ENCODE measurements at places on chromosomes 16 and 17.

GRCh38 chr16:77496934-77497333 is 62.1 kb upstream of the ADAMTS18 start:
- H3K36me3 ChIP-seq, result no peaks in the 10 kb centered on the region
- H3K4me1 ChIP-seq, result no peaks in the 10 kb centered on the region
- no peak overlapping the region for H3K4me3 ChIP-seq
- DNase-seq, result no peak

- no peak overlapping the region for H3K4me3 ChIP-seq
- H3K27me3 ChIP-seq, result no peaks in the 10 kb centered on the region
- H3K27ac ChIP-seq, result no peak overlapping the region
- no peaks in the 10 kb centered on the region for H3K36me3 ChIP-seq
- DNase-seq, result no peak
- no peaks in the 10 kb centered on the region for H3K4me1 ChIP-seq
Observed at GRCh38 chr16:58866935-58867334, 132.8 kb upstream of the GOT2 start.

DNA sequence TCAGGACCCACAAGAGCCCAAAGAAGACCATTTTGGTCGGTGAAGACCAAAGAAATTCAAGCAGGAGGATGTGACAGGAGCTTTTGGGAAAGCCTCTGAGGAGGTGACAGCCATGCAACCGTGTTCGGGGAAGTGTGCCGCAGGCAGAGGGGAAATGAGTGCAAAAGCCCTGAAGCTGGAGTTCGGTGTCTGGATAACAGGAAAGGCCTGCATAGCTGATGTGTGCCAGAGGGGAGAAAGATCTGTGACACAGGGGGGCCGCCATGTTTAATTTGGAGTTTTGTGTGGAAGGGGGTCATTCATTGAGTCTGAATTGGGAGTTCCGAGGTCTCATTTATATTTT is 870 bp upstream of the ZC3H7A start:
- no peaks in the 10 kb centered on the region for H3K36me3 ChIP-seq
- no peaks in the 10 kb centered on the region for H3K27me3 ChIP-seq
- H3K27ac ChIP-seq, result peak overlapping the region; percentile 98
- peaks cover 14% of the 10 kb centered on the region for H3K4me1 ChIP-seq
- H3K4me3 ChIP-seq, result peak overlapping the region; percentile 58

GRCh38 chr16:85170066-85170491 is 57.8 kb upstream of the CIBAR2 start:
- peak overlapping the region; percentile 72 for H3K4me3 ChIP-seq
- no peaks in the 10 kb centered on the region for H3K36me3 ChIP-seq
- DNase-seq, result no peak
- peaks cover 9% of the 10 kb centered on the region for H3K4me1 ChIP-seq

DNA sequence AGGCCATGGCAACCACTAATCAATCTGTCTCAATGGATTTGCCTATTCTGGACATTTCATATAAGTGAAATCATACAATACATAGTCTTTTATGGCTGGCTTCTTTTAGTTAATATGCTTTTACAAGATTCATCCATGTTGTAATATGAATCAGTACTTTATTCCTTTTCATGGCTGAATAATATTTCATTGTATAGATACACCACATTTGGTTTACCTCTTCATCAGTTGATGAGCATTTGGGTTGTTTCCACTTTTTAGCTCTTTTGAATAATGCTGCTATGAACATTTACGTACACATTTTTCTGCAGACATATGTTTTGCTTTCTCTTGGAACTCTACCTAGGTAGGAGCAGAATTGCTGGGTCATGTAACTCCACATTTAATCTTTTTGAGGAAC is 2.8 kb upstream of the ZNRF1 start:
- H3K27ac ChIP-seq, result no peak overlapping the region
- no peak overlapping the region for H3K4me3 ChIP-seq
- no peaks in the 10 kb centered on the region for H3K27me3 ChIP-seq
- H3K36me3 ChIP-seq, result no peaks in the 10 kb centered on the region
- DNase-seq, result no peak

DNA sequence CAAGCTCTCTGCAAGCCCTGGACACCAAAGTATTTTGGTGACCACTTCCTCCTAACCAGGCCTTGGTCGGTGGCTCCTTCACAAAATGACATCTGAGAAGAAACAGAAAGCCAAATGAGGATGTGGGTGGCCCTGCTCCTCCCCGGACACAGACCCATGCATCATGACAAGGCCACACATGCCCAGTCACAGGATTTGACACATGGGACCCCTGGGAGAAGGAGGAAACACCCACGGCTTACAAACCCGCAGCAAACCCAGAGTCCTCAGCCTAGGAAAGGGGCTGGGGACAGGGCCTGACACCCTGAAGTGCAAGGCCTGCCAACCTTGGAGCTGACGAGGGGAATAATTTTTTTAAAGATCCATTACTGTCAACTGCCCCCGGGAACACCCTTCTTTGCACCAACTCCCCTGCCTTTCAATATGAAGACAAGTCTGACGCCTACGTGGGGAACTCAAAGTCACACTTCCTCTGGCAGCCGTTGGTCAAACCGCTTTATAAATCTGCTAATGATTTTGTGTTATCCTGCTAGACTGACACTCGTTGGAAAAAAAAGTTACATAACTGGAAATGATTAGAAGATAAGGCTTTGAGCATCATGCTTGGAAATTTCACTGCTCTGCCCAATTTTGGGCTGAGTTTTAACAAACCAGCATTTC is 41.3 kb downstream of the GAS7 start:
- H3K4me3 ChIP-seq, result no peak overlapping the region
- no peaks in the 10 kb centered on the region for H3K27me3 ChIP-seq
- H3K27ac ChIP-seq, result peak overlapping the region; percentile 32
- no peaks in the 10 kb centered on the region for H3K4me1 ChIP-seq

GRCh38 chr17:10600571-10600970 is 51.1 kb upstream of the MYH2 start:
- no peak for DNase-seq
- H3K4me3 ChIP-seq, result no peak overlapping the region
- H3K27me3 ChIP-seq, result no peaks in the 10 kb centered on the region
- H3K36me3 ChIP-seq, result no peaks in the 10 kb centered on the region
- H3K4me1 ChIP-seq, result no peaks in the 10 kb centered on the region

GRCh38 chr17:13102477-13102876 is 84.7 kb upstream of the ELAC2 start:
- H3K36me3 ChIP-seq, result no peaks in the 10 kb centered on the region
- no peaks in the 10 kb centered on the region for H3K4me1 ChIP-seq
- no peak overlapping the region for H3K27ac ChIP-seq
- no peaks in the 10 kb centered on the region for H3K27me3 ChIP-seq
- H3K4me3 ChIP-seq, result no peak overlapping the region

DNA sequence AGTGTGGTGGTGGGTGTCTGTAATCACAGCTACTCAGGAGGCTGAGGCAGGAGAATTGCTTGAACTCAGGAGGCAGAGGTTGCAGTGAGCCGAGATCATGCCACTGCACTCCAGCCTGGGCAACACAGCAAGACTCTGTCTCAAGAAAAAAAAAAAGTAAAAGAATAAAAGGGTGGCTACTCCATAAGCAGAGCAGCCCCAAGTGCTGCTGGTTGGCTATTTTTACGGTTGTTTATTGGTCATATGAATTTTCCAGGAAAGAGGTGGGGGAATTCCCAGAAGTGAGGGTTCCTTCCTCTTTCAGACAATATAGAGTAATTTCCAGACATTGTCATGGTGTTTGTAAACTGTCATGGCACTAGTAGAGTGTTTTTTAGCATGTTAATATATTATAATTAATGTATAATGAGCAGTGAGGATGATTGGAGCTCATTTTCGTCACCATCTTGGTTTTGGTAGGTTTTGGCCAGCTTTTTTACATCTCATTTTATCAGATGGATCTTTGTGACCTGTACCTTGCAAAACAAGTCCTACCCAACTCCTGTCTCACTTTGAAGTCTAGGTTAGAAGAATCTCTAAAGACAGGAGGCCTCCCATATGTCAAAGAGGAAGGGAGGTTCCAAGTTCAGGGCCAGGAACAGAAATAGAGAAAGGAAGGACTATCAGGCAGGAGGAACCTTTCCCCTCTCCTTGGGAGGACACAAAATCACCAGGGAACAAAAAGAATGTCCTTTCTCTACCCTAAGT is 39.1 kb downstream of the HOXB1 start:
- H3K27ac ChIP-seq, result no peak overlapping the region
- no peak overlapping the region for H3K4me3 ChIP-seq
- no peak for DNase-seq
- H3K4me1 ChIP-seq, result peaks cover 4% of the 10 kb centered on the region
- no peaks in the 10 kb centered on the region for H3K27me3 ChIP-seq

DNA sequence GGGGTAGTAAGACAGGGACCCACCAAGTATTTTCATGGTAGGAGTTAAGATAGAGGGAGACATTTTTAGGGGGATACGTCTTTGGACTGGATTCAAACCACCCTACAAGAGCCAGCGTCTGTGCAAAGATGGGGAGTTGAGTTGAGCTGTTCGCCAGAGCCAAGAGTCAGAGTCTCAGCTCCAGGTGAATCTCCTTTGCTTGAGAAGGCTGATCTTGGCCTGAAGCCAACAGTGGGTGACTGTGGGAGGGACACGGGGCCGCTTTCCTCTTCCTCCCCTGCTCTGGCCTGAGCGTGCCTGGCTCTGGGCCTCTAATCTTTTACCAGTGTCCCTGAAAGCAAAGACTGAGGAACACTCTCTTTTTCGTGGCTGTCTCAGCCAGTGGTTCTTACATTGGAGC is 5.4 kb downstream of the TLE7 start:
- no peak for DNase-seq
- H3K4me1 ChIP-seq, result no peaks in the 10 kb centered on the region
- no peaks in the 10 kb centered on the region for H3K27me3 ChIP-seq
- H3K27ac ChIP-seq, result no peak overlapping the region
- H3K36me3 ChIP-seq, result no peaks in the 10 kb centered on the region
- no peak overlapping the region for H3K4me3 ChIP-seq

- H3K36me3 ChIP-seq, result no peaks in the 10 kb centered on the region
- H3K4me1 ChIP-seq, result no peaks in the 10 kb centered on the region
- H3K4me3 ChIP-seq, result no peak overlapping the region
- no peaks in the 10 kb centered on the region for H3K27me3 ChIP-seq
- no peak overlapping the region for H3K27ac ChIP-seq
Observed at GRCh38 chr16:81458827-81459598, 14.4 kb downstream of the CMIP start.

GRCh38 chr17:19723964-19724363 is 7.6 kb upstream of the SLC47A2 start:
- peak; percentile 58 for DNase-seq
- no peaks in the 10 kb centered on the region for H3K36me3 ChIP-seq
- H3K4me1 ChIP-seq, result peaks cover 8% of the 10 kb centered on the region
- H3K4me3 ChIP-seq, result peak overlapping the region; percentile 61

All from ascending aorta (tissue), 2 donors.